ENCODE measurements at places on chromosomes 2 and 18.

DNA sequence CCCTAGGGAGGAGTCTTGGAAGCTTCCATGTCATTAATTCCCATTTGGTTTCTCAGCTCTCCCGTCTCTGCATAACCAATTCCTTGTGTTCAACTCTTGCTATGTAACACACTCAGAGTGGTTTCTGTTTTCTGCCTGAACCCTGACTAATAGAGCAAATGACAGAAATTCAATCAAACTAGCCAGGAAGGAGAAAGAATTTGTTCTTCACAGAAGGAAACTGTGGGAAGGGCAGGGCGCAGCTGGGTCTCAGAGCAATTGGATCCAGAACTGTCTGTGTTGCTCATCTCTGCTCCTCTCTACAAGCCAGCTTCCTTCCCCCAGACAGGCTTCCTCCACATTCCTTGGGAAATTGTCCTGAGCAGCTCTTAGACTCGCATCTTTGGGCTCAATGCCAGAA is 269.8 kb downstream of the TNS1 start:
- no peak for DNase-seq

DNA sequence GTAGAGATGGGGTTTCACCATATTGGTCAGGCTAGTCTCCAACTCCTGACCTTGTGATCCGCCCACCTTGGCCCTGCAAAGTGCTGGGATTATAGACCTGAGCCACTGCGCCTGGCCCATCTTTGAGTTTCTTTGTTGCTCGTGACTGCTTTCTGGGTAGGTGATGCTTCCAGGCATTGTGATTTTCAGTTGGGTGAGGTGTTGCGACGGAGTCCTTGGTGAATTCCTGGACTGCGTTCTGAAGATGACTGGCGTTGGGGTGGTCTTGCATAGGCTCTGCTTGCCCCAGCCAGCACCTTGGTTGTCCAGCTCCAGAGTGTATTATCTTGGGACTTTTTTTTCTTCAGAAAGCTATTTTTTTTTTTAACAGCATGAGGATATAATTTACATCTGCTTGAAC is 103.4 kb downstream of the DCDC2C start:
- no peak for DNase-seq

- DNase-seq, result no peak
These were observed 133.4 kb upstream of the SPATS2L start for GRCh38 chr2:200172944-200173581.

- no peak for DNase-seq
These were observed 708 bp upstream of the RPIA start for GRCh38 chr2:88690591-88691338.

DNA sequence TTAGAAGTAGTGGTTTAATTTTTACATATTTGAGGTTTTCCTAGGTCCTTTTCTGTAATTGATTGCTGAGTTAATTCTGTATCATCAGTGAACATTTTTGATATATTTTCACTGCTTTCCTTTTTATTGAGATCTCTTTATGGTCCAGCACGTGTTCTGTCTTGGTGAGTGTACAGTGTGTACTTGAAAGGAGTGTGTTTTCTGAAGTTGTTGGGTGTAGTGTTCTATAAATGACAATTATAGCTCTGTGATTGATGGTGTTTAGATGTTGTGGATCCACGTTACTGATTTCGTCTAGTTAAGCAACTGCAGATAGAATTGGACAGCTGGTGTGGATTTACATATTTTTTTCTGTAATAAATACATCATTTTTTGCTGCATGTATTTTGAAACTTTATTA is 32.7 kb downstream of the AGFG1 start:
- no peak for DNase-seq

GRCh38 chr2:169348321-169349024 is 13.9 kb downstream of the LRP2 start:
- no peak for DNase-seq

DNA sequence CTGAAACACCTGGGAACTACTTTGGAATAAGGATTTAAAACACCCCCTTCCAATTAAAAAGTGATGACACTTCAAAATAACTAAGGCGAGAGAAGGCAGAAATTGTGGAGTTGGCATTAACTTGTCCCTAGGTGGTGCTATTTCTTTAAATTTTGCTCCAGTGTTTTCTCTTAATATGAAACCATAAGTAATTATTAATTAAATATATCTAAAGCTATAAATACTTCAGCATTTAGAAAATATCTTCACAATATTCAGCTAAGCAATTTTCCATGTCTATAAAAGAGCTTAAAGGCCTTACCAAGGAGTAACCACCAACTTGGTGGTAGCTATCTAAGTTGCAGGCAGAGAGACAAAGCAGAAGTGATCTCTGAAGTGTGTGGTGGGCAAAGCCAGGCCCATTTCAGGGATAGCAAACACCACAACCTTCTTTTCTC is 186.8 kb upstream of the PGAP1 start:
- peak; percentile 48 for DNase-seq

DNA sequence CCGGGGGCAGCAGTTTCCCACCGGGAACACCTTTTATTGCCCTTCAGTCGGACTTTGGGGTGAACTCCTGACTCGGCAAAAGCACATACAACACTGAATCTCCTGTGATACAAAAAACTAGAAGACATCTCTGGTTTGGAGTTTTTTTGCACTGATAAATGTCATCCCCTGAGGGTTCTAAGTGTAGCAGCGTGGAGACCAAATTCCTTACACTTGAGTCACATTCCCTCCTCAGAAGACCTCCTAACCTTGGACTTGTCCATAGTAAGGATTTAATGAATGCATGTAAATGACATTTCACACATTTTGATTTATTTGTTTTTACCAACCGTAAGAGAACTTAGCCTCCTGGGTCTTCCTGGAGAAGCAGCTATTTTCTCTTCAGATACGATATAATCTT is 54.0 kb upstream of the GPR45 start:
- DNase-seq, result no peak

- no peak for DNase-seq
These were observed 666.8 kb downstream of the NR4A2 start for GRCh38 chr2:155665704-155666103.

- no peak for DNase-seq
These were observed 116.3 kb upstream of the KLHL29 start for GRCh38 chr2:23268467-23269263.

GRCh38 chr18:63527251-63527650 is 14.9 kb upstream of the SERPINB12 start:
- no peak for DNase-seq

GRCh38 chr2:156399950-156400705 is 36.1 kb upstream of the GPD2 start:
- DNase-seq, result peak; percentile 60

- DNase-seq, result peak; percentile 51
These were observed 1.1 kb downstream of the NIFK start for GRCh38 chr2:121735518-121736074.

DNA sequence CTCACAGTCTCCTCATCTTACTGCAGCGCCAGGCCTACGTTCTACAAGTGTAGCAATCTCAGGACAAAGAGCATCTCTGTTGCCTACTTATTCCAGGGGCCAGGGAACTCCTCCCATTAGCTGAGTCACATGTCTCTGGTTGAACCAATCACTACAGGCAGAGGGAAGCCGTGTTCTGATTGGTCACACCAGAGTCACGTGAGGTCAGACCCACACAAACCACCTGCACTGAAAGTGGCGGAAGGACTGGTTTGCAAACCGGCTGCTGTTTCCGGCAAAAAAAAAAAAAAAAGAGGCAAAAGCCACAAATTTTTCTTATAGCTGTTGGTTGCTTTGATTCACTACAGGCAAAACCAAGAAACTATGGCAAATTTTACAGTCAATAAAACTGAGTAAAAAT is 21.9 kb upstream of the USP14 start:
- DNase-seq, result no peak

DNA sequence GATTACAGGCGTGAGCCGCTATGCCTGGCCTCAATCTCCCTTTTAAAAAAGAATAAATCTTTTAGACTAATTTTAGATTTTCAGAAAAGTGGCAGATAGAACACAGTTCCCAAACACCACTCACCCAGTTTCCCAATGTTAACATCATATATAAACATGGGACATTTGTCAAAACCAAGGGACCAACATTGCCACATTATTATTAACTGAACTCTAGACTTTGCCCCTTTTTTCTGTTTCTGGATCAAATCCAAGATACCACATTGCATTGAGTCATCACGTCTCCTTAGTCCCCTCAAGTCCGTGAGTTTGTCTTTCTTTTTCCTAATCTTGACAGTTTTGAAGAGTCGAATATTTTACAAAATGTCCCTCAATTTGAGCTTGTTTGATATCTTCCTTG is 2.4 kb downstream of the C2orf42 start:
- DNase-seq, result peak; percentile 20
